Right lobe of liver (tissue), 6 donors: ENCODE measurements at places on chromosomes 7 and 10. TPM values are rescaled to one million over a fixed set of nuclear protein-coding genes. Genes with fewer than 3 reads are reported as not detected.

DNA sequence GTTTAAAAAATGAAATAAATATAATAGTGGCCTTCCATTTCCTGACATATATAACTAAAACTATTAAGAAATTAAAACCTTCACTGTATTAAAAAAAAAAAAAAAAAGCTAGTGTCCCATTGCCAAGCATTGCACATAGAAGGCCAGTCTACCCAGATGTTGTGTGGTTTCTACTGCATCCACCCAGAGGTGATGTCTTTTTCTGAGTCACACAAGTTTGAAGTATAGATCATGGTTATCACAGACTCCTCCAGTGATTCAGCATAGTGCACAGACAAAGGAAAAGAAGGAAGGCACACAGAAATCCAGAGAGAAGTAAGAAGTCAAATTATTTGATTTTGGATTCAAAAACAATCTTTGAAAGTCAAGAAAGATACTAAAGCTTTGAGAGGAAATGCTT is 429.0 kb downstream of the ETV1 start:
- DNase-seq = no peak

GRCh38 chr7:38163671-38164070 is 14.4 kb upstream of the STARD3NL start:
- no peak for DNase-seq

GRCh38 chr10:24869354-24870015 is 82.9 kb downstream of the PRTFDC1 start:
- DNase-seq = no peak

DNA sequence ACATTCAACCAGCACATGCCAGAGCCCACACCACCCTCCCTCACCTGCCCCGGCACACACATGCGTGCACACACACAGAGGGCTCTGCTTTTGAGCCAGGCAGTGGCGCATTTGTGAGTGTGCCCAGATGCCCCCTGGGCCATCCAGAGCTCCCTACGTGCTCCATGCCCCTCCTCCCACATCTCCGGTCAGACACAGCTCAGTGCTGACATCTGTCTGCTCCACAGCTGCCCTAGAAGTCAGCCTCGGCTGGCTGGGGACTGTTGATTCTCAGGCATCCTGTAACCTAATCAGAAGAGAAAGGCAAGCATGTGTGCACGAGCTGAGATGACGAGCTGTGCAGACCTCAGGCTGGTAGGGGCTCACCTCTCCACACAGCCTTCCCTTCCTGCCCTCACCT is 135.1 kb downstream of the ZMIZ1 start:
- no peak for DNase-seq

DNA sequence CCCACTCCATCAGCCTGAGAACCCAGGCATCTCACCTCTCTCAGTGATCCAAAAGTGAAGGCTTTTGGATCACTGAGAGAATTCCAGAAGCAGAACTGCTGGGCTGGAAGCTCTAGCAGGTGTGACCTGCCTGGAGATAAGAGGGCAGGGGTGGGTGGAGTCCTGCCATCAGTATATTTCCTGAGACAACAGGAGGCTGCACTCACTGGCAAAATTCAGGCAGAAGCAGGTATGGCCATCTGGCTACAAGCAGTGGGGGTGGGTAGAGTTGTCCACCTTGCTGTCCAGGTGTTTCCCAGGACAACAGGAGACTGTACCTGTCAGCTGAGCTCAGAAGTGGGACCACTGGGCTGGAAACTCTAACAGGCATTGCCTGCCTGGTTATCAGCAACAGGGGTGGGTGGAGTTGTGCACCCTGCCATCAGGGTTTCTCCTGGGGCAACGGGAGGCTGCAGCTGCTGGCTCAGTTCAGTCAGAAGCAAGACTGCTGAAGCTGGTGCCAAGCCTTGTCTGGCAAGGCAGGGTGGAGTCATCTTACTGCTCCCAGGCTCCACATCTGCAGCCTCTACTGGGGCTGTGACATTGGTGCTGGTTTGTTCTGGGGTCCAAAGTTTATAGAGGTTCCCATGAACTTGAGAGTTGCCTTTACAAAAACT is 47.2 kb upstream of the SFTPD start:
- no peak for DNase-seq

DNA sequence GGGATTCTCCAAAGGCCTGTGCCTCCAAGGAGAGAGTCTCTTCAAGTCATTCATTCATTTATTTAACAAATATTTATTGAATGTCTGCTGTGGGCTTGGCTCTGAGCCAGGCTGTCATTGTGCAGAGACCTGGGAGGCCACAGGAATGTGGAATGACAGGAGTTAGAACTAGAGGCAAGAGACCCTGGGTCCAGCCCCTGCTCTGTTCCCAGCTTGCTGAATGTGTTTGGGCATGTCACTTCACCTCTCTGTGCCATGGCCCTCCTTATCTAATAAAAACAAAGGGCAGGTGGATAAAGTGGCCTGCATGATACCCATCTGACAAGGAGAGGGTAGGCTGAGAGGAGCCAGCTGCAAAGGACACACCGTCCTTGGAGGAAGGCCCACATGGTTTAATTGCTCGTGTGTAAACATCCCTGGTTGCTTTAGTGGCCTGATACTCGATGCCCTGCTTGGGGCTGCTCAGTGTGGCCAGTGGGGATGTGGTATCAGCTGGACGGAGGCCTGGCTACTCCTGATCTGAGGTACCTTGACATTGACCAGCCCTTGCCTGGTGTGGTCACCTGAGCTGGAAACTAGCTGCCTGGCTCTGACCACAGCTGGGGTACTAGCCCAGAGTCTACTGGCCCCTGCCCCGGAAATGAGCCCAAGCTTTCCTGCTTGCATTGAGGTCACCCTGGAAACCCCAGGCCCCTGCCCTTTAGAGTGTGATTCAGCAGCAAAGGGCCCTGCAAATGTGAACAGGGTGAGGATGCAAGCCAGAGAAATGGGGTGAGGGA is 116.2 kb downstream of the CDH23 start:
- no peak for DNase-seq

GRCh38 chr10:43871545-43871944 is 222.9 kb upstream of the ZNF32 start:
- DNase-seq = no peak

- DNase-seq = no peak
These were observed 190.1 kb downstream of the MLLT10 start for GRCh38 chr10:21724020-21724589.

DNA sequence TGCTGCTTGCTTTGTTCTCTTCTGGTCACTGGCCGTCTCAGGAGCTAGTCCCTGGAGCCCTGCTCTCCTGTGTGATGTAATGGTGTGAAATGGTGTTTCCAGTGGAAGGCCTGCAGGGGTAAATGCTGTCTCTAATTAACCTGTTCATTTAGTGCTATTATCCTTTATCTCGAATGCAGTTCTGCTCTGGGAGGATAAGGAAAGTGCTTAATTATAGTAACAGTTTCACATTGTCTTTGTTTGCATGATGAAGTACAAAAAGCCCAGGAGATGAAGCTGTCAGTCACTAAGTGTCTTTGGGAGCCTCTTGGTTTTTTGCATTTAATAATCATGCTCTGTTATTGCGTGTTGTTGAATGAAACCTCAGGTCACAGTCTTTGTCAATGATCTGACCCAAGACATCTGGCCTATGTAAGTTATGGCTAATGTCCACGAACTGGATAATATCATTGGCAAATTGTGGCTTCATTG is 755.3 kb upstream of the GALNT17 start:
- DNase-seq = no peak

DNA sequence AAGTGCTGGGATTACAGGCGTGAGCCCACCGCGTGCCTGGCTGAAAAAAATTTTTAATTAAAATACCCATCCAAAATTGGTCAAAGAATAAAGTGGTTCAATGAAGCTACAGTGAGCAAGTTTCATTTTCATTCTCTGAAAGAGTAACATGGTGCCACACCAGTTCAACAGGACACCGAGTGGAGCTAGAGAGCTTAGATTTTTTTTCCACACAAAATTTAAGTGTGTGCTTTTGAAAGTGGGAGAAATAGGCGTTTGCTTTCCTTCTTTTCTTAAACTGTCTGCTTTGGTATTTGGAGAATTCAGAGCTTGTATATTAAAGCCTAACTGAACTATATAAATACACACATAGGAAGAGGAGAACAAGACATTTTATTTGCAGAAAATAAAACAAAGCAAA is 43.4 kb downstream of the BPGM start:
- DNase-seq = no peak

DNA sequence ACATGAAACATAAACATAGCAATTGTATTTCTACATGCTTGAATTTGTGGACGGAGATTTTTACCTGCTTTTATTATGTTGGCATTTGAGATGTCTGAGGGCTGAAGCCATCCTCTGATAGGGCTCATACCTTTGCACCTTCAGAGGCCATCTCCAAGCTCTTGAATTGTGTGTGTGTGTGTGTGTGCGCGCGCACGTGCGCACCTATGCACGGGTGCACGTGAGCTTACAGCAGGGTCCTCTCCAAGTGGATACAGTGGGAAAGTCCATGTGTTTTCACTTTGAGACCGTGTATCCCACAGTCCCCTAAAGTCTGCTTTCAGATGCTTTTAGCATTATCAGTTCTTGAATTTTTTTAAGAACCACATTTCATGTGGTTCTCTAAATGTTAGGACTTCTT is 178.6 kb downstream of the RAB11FIP2 start:
- DNase-seq = no peak

DNA sequence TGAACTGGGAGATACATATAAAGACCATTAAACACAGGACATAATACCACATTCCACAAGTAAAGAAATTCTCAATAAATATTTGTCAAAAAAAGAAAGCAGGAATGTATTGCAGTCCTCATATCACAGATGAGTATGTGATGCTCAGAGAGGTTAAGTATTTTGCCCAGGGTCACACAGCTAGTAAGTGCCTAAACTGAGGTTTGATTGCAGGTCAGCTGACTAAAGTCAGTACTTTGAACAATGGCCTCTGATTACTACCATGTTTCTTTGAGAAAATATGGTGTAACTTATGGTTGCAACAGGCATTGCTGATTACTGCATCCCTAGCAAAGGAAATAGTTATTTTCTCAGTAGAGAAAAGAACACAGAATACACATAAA is 267.1 kb downstream of the ELMO1 start:
- no peak for DNase-seq

GRCh38 chr7:155402941-155403340 is 55.0 kb upstream of the EN2 start:
- DNase-seq = no peak

DNA sequence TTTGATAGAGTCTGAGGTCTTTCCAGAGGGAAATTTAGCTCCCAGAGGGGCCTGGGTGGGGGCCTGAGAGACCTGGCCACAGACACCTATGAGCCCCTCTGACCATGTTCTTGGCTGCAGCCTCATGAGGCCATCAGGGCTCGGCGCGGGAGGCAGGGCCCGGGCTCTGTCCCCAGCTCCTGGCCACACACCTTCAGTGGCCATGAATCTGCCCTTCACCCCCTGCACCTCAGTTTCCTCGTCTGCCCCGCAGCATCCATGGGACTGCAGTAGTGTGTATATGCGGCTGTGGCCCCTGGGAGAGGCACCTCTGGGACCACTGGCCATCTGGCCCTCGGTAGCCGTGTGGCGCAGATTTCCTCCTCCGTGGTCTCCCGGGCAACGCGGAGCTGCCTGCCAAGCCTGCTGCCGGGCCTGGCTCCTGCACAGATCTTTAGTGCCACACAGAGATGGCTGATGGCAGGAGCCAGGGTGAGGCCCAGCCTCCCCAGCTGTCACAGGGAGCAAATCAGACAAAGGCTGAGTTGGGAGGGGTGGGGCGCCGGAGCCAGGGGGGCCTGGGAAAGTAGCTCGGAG is 23.6 kb upstream of the ADCYAP1R1 start:
- DNase-seq = no peak

GRCh38 chr7:23955145-23955544 is 245.1 kb downstream of the STK31 start:
- no peak for DNase-seq

Gene COBL
- 24.1 TPM for total RNA-seq

Gene KLF14
- total RNA-seq = not detected

Gene EGR2
- 0.93 TPM for total RNA-seq

Gene ASB10
- total RNA-seq = not detected

Gene ELOVL3
- not detected for total RNA-seq
